ENCODE measurements at places on chromosomes 2 and 18. TPM values are rescaled to one million over a fixed set of nuclear protein-coding genes. Genes with fewer than 3 reads are reported as not detected.

The PIAS2 gene
- total RNA-seq, result 15.3 TPM

DNA sequence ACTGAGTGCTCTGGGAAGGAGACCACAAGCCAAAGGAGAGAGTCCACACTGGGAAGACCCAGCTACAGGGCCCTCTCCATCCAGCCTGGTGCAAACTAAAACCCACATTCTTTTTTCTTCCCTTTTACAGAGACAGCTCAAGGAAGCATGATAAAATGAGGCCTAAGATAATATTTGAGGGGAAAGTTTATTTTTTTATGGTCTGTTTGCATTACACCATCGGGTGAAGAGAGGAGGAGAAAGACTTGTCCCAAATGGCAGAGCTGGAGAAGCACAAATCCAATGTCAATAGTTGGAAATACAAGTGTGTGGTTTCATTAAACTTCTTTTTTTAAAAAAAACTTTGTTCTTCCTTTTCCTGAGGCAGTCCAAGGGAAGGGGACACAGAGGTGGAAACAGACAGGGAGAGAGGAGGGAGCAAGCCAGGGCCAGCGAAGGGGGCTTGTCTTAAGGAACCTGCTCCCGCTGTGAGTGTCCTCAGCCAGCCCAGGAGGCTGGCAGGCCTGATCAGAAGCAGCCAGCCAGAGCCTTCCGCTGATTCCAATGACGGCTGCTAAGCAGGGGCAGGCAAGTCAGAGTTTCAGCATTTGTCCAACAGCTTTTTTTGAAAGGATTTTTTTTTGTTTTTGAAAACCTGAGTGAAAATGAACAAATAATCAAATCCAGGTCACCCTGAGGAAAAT, 203.8 kb upstream of the SIX2 start:
- DNase-seq, result no peak

DNA sequence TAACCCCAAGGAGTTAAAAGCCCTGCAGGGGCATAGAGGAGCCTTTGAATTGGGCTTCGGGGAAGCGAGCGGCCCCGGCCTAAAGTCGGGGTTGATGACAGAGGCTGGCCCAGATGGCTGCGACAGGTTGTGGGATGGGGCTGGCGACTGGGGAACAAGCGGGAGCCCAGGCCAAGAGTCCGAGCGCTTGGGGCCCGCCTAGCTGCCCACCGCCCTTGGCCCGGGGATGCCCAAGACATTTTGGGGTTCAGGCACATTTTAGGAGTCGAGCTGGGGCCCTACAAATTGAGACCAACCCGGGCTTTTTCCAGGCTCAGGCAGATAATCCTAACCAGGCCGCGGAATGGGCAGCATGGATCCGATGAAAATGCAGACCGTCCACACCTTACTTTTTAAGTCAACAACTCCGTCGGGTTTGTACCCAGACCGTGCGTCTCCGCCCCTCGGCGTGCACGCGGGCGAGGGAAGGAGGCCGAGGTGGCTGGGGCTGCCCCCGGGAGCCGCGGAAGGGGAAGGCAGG, 507 bp downstream of the RTKN start:
- no peak for DNase-seq

DNA sequence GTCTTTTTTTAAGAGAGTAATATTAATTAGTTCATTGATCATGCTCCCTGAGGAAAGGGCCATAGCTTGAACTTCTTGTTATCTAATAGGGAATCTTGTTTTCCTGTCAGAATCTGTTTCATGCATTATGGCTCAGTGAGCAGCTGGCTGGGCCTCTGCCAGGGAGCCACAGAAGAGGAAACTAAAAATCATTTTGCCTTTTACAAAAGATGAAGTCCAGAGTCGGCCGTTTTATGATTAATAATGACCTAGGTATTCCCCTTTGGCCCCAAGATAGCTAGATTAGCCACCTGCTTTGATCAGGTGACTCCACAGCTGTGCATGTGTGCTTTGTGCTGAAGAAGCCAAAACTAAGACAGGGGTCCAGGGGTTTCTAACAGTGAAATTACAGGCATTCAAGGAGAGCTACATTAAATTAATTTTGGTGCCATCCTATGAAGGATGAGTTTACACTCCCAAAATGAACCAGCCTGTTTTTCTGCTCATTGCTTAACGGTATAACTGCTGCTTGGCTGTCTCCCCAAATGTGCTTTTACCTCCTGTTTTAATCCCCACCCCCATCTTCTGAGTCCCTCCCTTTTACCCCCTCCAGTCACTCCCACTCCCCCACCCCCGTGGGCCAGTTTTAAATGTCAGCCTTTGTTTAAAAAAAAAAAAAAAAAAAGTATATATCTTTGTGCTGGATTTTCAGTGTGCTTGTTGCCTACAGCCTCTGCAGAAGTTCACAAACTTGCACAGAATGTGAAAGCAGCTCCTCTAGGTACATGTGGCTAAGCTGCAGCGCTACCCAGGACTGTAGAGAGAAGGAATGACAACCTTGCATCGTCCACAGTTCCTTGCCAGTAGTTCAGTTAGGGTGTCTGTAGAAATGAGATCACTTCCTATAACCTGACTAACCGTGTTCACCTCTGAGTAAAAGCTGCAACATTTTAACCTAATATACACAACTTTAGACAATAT, 93.1 kb downstream of the CABLES1 start:
- no peak for DNase-seq

- DNase-seq, result no peak
Observed at GRCh38 chr2:163044114-163044513, 205.5 kb upstream of the KCNH7 start.

- no peak for DNase-seq
Observed at GRCh38 chr2:216090369-216090786, 8.7 kb downstream of the TMEM169 start.

DNA sequence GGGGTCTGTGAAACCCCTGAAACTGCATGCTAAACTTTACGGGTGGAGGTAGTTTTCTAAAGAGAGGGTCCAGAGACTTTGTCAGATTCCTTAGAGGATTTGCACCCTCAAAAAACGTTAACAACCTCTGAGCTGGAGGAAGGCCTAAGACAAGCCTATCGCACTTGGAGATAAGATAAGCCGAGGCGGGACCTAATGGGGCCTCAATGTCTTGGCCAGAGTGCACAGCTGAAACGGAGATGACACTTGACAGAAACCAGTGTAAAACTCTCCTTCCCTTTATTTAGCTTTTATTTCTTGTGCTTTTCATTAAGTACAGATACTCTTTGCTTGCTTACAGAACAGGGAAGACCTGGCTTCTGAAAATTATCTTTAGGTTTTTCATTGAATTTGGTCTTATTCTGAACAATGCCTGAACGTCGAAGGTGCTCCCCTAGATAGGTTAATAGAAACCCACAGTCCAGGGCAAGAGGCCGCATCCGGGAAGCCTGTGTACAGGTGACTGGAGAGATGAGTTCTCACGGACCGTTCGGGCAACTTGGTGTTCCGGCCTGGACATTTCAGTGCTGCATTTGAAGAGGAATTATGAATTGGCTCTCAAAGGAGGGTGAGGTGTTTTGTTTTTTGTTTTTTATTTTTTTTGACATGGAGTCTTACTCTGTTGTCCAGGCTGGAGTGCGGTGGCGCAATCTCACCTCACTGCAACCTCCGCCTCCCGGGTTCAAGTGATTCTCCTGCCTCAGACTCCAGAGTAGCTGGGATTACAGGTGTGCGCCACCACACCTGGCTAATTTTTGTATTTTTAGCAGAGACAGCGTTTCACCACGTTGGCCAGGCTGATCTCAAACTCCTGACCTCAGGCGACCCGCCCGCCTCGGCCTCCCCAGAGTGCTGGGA, 49.7 kb downstream of the SH3BP4 start:
- DNase-seq, result no peak

- peak; percentile 80 for DNase-seq
Observed at GRCh38 chr2:54557601-54558187, 101.6 kb downstream of the SPTBN1 start.

- DNase-seq, result peak; percentile 89
Observed at GRCh38 chr2:200963124-200963917, at the start of gene ORC2. Gene ORC2 (minus strand): TSS chr2:200963660. CDS start chr2:200958123, 5,537 bp downstream.
